ENCODE measurements at places on chromosomes 3 and 15. TPM values are rescaled to one million over a fixed set of nuclear protein-coding genes. Genes with fewer than 3 reads are reported as not detected.

Gene ZBTB47
- total RNA-seq: 31.8 TPM

Gene FYTTD1
- 63.8 TPM for total RNA-seq

Gene CDCP1
- total RNA-seq: 76.4 TPM

Gene GABRR3
- not detected for total RNA-seq

Gene ITGA11
- total RNA-seq: 52.5 TPM

Gene SCG3
- not detected for total RNA-seq

Gene PARP15
- under 0.01 TPM for total RNA-seq

Gene TUSC7
- not detected for total RNA-seq

Gene RBP2
- total RNA-seq: not detected

Gene EXD1
- total RNA-seq: under 0.01 TPM

Gene CSTA
- 0.59 TPM for total RNA-seq

Gene ATXN7
- 13.6 TPM for total RNA-seq

Gene A4GNT
- total RNA-seq: not detected

Gene DENND4A
- total RNA-seq: 22.9 TPM

Gene CACNA2D3
- not detected for total RNA-seq

Gene DUOXA2
- not detected for total RNA-seq

Gene SLC22A13
- 1.6 TPM for total RNA-seq

Gene SH3GL3
- 2.1 TPM for total RNA-seq

Gene COL6A5
- total RNA-seq: under 0.01 TPM

Gene ITIH1
- total RNA-seq: not detected

Gene AP2M1
- total RNA-seq: 564 TPM

Gene LMAN1L
- not detected for total RNA-seq

Gene WDR93
- total RNA-seq: under 0.01 TPM

Gene PRICKLE2
- total RNA-seq: 47.7 TPM

Gene GP9
- not detected for total RNA-seq

Gene SYNPR
- total RNA-seq: not detected

Gene HDGFL3
- total RNA-seq: 58.5 TPM

Gene GUCA1C
- not detected for total RNA-seq

Gene SLC12A1
- not detected for total RNA-seq

Gene REC114
- not detected for total RNA-seq

Gene LRRC15
- total RNA-seq: 2.2 TPM

Gene ZBBX
- total RNA-seq: 0.32 TPM

Gene PIERCE2
- 0.89 TPM for total RNA-seq

Gene FAM174B
- not detected for total RNA-seq

Gene CELF6
- not detected for total RNA-seq

Gene CIP2A
- 19.8 TPM for total RNA-seq

Gene SNX22
- 0.28 TPM for total RNA-seq

Gene AP3B2
- total RNA-seq: 0.23 TPM

Gene KIF23
- 40.1 TPM for total RNA-seq
